ENCODE measurements at places on chromosomes 4 and X.

DNA sequence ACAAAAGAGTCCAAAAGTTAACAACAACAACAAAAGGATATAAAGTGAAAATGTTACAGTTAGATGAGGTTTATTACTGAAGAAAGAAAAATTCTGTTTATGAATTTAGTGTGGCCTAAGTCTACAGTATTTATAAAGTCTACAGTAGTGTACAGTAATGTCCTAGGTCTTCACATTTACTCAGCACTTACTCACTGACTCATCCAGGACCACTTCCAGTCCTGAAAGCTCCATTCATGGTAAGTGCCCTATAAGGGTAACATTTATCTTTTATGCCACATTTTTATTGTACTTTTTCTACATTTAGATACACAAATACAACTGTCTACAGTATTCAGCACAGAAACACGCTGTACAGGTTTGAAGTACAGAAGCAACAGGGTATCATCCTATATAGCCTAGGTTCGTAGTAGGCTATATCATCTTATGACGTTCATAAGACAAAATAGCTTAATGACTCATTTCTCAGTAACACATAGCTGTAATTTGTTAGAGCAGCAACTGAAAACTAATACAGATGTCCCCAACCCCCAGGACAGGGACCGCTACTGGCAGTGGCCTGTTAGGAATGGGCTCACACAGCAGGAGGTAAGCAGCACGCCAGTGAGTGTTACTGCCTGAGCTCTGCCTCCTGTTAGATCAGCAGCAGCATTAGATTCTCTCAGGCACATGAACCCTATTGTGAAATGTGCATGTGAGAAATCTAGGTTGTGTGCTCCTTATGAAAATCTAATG lies 61.3 kb downstream of the CENPC start:
- DNase-seq: peak; percentile 87

- no peak for DNase-seq
Observed at GRCh38 chr4:163672751-163673150, 178.3 kb downstream of the TMA16 start.

- DNase-seq: peak; percentile 51
Observed at GRCh38 chrX:11787564-11787963, 29.5 kb downstream of the MSL3 start.

GRCh38 chr4:142777045-142777743 lies 68.9 kb downstream of the INPP4B start:
- DNase-seq: no peak

DNA sequence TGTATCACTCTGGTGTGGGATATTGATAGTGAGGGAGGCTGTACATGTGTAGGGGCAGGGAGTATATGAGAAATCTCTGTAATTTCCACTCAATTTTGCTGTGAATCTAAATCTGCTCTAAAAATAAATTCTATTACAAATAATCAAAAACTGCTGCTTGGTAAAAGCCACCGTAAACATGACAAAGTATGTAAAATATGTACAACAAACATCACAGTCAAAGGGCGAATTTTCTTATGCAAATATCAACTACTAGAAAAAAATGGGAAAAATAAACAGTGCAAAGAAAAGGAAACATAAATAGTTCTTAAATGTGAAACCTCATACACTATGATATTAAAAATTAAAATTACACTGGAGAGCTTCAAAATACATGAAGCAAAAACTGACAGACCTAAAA lies 105.1 kb upstream of the DCLK2 start:
- no peak for DNase-seq

DNA sequence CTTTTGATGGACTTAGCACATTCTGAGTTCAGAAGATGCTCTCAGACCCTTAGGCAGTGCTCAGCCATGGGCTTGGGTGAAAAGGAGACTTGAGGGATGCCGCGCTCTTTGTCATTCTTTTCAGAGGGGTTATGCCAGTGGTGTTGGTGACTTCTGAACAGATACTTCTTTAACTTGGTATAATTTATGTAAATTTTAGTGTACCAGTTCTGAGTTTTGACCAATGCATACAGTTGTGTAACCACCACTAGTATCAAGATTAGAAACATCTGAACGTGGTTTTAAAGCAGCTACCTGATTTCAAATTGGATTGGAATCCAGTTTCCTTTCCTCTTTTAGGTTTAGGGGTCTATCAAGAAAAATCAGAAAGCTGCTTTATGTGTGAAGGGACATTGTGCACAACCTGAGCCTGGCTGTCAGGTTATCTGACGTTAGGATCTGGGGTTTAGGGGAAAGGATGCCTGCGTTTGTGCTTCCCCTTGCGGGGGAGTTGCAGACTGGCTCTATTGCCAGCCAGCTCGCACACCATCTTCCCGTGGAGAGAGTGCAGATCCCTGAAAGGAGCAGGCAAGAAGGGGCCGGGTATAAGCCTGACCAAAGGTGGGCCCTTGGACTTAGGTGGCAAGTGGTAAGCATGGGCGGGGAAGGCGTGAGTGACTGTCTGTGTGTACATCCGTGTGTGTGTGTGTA lies 19.0 kb downstream of the SMS start:
- no peak for DNase-seq

All from brain microvascular endothelial cell (primary cell).